ENCODE measurements at places on chromosomes 3 and 15. TPM values are rescaled to one million over a fixed set of nuclear protein-coding genes. Genes with fewer than 3 reads are reported as not detected.

Gene FAH
- 1.5 TPM for total RNA-seq

Gene ERICH6
- 0.25 TPM for total RNA-seq

Gene HYAL1
- total RNA-seq, result 0.49 TPM

Gene ACTC1
- total RNA-seq, result 0.25 TPM

Gene TPM1
- 80.2 TPM for total RNA-seq

Gene GOLGA8S
- under 0.01 TPM for total RNA-seq

Gene SMAD6
- 1.7 TPM for total RNA-seq

Gene IGDCC3
- total RNA-seq, result 9.8 TPM

Gene TGM5
- not detected for total RNA-seq

Gene CYP8B1
- total RNA-seq, result not detected

Gene SLC51B
- not detected for total RNA-seq

Gene ZFAND6
- total RNA-seq, result 76.5 TPM

All from temporal lobe (tissue), 4 donors.